ENCODE measurements at places on chromosomes 1 and 21. TPM values are rescaled to one million over a fixed set of nuclear protein-coding genes. Genes with fewer than 3 reads are reported as not detected.

BCAN gene
- 0.34 TPM for total RNA-seq

OR2L2 gene
- total RNA-seq = 0.06 TPM

DNASE2B gene
- total RNA-seq = 1.8 TPM

FGR gene
- total RNA-seq = 126 TPM

Data from left lung (tissue), 14 donors.